ENCODE measurements at places on chromosomes 5 and 9.

- no peak for DNase-seq
Observed at GRCh38 chr9:88521308-88521707, 13.7 kb upstream of the NXNL2 start.

DNA sequence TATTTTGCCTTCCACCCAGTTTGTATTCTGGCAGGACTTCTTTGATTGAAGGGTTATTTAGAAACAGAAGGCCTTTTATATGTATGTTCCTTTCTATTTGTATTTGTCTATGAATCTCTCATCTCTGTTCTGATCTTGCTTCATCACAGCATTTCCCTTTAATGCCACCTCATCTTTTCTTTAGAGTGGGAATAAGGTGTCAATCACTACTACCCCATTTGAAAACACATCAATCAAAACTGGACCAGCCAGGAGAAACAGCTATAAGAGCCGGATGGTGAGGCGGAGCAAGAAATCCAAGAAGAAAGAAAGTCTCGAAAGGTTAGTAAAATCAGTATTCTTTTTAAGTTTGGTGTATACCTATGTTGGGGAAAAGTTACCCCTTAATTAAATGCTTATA, 36.3 kb downstream of the CD180 start:
- DNase-seq = no peak

DNA sequence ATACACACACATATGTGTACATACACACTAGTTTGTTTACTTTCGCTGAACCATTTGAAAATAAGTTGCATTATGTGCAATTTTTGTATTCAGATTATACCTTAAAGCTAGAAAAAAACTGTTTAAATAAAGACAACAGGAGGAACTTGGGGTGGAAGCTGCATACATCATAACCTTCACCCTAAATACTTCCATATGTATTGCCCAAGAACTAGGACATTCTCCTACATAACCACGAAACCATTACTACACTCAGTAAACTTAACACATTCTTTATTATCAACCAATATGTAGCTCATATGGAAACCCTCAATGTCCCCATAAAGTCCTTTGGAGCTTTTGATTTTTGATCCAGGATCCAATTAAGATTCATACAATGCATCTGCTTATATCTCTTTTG, 83.3 kb downstream of the GIN1 start:
- DNase-seq = no peak

DNA sequence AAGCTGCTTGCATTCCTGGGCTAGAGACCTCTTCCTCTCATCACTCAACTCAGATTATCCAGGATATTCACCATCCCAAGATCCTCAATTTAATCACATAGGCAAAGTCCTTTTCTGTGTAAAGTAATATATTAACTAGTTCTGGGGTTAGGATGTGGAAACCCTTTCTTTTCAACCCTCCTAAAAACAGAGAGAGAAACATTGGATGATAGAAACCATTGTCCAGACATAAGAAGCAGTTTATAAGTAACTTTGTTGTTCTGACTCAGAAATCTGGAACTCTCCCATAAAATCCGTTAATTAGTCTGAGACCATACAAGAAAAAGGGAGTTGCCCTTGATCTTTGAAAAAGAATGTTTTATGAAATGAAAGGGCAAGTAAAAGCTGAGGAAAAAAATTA, 817.1 kb upstream of the CDH9 start:
- no peak for DNase-seq

GRCh38 chr5:57891443-57891842, 408.8 kb upstream of the ACTBL2 start:
- DNase-seq = no peak

GRCh38 chr9:126738553-126738952, 66.3 kb upstream of the ZBTB43 start:
- DNase-seq = no peak

GRCh38 chr9:18706648-18707047, 232.7 kb downstream of the ADAMTSL1 start:
- no peak for DNase-seq

GRCh38 chr9:124950050-124950718, 9.3 kb upstream of the GOLGA1 start:
- no peak for DNase-seq

DNA sequence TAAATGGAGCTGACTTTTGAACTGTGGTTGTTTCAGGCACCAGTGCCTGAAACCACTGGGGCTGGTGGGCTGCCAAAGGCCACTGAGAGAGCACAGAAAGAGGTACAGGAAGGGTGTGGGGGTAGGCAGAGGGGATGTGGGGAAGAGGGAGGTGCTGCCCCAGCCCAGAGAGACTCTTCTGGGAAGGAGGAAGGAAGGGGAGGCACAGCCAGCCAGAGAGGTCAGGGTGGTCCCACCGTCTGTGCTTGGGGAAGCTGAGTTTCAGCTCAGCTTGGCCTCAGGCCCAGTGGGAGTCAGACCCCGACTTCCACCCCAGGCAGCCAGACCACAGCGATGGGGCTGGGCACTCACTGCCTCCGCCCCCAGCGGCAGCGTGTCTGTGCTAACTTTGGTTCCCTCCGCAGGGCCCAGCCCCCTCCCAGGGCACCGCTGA, 8.6 kb upstream of the PHYKPL start:
- no peak for DNase-seq

DNA sequence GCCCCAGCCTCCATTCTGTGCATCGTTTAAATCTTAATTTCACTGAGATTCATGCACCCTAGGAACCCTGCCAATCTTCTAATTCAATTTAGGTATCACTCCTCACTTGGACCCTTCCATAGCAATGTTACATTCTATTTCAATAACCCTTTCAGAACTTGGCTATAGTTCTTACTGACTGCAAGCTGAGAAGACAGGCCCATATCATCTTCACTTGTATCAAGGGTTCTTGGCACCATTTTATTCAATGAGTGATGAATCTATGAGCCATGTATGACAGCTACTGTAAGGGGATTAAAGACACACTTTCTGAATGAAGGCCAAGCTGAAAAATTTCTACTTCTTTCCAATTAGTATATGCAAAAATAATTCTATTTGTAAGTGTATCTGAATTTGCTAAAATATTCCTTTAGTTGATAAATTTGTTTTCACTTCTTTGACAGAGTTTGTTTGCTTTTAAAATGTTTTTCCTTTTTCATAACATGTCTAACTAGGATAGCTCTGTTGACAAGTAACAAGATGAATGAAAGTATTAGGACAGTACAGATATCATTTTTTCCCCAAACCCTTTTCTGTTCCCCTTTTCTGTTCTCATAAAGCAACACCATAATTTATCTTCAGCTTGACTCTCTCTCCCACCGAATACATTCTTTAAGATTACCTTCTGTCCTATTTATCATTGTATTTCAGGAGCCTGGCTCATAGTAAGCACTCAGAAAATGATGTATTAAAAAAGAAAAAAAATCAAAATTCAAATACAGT, 9.6 kb downstream of the ITGA2 start:
- DNase-seq = peak; percentile 55

GRCh38 chr9:133050781-133051180, 11.0 kb upstream of the CEL start:
- DNase-seq = no peak

GRCh38 chr9:78023003-78023741, 8.4 kb downstream of the GNAQ start:
- DNase-seq = no peak

DNA sequence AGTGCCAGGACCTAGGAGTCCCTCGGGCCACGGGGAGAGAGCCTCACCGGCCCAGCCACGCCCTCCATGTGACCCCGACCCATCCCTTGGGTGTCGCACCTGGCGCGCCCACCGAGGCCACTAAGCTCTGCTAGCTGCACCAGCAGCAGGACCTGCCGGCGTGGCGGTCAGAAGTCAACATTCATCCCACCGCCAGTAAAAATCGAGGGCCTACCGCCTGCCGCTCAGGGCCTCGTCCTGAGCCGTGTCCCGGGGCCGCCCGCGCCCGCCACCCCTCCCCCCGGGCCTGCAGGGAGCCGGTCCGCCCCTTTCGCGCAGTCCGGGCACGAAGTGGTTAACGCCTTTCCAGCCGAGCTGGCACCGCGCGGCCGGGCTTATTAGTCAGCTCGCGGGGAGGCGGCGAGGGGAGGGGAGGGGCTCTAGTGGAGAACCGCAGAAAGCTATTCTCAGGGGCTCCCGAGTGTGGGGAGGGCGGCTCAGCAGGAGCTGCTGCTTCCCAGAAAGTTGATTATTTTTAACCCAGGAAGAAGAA, 124.4 kb downstream of the C9orf50 start:
- DNase-seq = peak; percentile 63

DNA sequence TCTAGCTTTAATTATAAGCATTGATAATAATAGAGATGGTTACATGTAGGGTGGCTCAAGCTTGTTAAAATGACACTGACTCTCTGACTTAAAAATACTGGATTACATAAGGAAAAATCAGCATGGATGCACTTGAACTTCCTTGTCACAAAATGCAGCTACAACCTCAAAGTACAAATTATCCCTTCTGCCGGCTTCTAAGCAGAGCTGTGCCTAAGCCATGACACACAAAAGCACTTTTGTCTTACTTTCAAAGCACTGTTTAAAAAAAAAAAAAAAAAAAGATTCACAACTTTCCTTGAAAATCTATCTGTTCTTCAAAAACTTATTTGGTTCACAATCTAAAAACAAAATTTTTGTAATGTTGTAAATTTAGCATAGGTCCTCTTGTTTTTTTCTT, 36.4 kb upstream of the ZFAND5 start:
- DNase-seq = no peak

DNA sequence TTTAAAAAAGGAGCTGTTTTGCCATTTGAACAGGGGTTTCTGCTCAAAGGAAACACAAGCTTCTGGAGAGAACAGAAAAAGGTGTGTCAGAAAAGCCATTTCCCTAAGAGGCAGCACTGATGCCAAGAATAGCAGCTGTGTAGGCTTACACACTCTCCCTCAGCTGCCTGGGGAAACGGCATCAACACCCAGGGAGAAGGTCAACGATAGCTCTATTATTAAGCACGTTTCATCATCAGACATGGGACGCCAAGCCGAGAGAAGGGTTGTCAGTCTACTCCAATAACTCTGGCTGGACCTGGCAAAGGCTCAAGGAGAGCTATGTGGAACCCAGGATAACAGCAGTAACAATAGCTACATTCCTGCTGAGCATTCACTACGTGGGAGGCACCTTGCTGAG, 314.2 kb downstream of the CDK5RAP2 start:
- peak; percentile 59 for DNase-seq

DNA sequence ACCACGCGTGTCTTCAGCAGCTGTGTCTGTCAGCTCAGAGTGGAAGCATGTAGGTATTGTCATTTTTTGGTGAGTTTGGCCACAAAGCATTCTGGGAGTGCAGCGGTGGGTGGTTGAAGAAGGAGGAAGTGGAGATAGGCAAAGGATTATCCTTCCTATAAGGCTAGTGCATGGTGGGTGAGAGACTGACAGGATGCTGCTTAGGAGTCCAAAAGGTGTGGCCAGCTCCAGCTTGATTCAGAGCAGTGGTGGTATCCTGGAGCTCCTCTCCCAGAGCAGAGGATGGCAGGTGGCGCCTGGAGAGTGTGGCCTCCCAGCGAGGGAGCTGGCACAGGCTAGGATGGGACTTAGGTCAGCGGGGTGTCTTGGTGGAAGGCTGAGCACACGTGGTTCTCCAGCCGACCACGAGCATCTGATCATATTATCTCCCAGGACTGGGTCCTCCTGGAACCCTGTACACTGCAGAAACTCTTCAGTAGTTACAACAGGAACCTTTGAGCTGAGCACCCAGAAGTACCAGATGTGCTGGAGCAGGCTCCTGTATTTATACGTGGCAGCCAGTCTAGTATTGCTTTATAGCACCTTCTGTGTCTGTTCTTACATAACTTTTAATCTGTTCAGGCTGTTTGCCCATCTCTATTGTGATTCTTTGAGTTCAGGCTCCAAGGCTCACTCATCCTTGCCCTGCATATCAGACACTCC, 29.6 kb downstream of the MAML1 start:
- peak; percentile 1 for DNase-seq

GRCh38 chr5:149916334-149917072, 28.1 kb downstream of the PDE6A start:
- DNase-seq = no peak

- no peak for DNase-seq
Observed at GRCh38 chr5:9789777-9790176, 159.6 kb upstream of the TAS2R1 start.

DNA sequence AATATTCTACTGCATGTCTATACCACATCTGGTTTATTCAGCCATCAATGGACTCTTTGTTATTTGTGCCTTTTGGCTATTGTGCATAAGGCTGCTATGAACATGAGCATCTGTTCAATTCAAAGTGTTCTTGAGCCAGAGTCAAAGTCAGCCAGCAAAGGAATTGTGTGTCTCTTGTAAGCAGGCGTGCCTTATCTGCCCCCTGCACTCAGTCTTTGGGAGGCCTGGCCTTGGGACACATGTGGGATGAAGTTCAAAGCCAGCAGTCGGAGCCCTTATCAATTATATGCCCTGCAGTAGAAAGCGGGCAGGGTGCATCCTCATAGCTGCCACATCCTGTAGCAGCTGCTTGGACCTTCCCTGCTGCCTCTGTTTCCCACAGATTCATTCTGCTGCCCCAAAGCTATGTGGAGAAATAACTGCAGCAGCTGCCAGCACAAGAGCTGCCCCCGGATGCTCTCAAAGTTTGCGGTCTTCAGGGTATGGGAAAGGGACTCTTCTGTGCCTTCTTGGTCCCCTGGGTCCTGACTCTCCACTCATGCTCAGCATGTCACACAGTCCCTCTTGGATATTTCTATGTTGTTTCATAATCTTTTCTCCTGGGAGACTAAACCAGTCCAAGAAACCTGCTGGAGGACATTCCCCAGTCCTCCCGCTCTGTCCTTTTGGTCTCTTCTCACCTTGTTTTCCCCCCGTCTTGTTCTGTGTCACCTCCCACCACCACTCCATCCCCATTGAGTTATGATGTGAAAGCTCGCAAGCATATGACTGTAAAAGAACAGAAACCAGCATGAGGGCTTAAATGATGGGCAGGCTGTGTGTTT, 35.9 kb downstream of the STOM start:
- DNase-seq = no peak

DNA sequence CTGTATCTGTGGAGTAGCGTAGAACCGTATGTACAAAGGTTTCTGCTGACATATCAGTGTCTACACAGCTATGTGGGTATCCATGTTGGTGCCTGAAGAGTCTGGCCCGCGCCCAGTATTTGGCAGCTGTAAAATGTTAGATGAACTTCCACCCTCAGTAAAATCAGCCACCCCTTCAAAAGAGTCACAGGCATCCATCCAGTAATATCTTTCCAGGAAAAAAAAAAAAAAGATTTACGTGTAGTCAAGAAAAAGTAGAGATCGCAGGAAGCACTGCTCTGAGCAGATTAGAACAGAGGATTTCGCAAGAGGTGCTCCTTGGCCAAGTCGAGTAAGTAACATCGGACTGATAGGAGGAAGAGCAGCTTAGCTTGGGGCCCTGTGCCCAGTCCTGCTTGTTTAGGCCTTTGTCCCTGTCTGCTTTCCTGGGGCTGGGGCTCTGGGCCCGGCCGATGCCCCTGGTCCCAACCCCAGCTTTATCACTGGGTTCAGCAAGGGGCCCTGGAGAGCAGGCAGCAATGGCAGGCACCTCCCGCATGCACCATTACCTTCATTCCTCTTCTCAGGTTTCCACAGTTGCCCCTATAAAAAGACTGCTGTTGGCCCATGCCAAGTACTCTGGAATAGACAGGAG, 21.2 kb downstream of the DAPK1 start:
- no peak for DNase-seq

DNA sequence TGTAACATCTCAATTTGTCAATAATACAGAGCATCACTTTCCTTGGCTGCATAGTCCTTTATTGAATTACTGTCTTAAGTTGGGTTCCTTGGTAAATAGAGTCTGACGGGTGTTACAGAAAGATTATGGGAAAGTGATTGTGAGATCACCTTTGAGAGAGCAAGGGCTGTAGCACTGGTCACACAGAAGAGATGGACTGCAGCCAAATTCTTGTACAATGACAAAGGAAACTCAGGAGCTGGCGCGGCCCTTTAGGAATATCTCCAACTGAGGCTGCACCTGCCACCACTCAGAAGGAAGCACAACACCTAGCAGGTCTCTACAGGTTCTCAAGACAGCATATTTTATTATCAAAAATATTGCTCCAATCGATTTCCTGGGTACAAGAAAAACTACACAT, 350.0 kb upstream of the ISL1 start:
- DNase-seq = no peak

Data from NCI-H446 treated with DMSO at 0.1 percent for 48 hours (cell line).